ENCODE measurements at places on chromosomes 16 and 17.

DNA sequence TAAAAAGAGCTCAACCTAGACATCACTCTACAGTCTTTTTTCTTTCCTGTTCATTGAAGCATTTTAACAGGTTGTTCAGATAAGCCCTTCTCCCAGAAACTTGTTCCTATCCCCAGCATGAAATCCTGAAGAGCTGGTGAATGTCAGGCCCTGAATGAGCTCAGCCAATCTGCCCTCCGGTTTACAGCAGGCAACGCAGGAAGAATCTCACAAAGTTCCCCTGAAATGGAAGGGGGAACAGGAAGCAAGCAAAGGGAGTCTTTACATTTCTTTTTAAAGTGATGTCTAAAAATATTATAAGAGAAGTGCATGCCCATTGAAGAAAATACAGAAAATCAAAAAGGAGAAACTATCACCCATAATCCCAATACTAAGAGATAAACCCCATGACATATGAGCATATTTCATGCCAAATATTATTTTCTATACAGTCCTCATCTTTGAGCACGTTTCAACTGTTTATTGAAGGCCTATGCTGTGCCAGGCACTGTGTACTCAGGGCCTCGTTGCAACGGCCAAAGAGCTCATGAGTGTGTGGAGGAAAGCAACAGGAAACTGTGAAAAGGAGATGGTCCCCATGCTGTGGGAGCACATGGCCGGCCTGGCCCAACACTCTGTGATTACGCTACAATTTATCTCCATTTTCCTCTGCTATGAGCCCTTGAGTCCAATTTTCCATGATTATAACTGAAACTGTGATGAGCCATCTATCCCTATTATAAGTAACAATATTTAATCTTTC lies 5.7 kb downstream of the TK2 start:
- DNase-seq: no peak

- no peak for DNase-seq
Measured at GRCh38 chr16:77849646-77850258, 61.4 kb downstream of the VAT1L start.

DNA sequence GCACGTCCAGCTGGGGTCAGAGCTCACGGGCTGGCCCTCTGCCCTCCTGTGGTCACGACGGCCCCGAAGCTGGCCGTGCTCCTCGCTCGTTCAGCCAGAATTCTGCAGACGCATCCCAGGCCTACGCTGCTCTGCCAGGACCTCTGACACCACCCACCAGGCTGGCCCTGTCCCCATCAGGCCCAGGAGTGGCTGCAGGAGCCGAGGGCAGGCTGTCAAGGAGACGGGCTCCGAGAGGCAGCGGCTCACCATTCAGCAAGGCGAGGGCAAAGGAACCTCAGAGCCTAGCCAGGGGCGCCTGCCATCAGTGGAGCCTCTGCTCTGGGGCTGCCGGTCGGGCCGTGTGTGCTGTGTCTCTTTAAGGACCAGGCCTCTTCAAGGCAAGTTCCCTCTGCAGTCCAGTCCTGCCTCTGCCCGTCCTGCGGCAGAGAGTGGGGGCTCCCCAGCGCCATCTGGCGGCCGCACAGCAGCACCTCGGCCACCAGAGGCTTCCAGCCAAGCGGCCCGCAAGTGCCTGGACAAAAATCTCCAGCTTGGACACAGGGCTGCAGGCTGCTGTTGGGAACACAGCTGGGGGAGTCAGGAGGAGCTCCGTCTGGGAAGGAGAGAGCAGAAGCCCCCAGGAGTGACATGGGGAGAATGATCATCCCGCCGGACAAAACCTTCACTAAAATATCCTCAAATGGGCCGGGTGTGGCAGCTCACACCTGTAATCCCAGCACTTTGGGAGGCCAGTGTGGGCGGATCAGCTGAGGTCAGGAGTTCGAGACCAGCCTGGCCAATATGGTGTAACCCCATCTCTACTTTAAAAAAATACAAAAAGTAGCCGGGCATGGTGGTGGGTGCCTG lies 7.4 kb upstream of the ABR start:
- peak; percentile 87 for DNase-seq

GRCh38 chr17:1478418-1478817 lies 14.1 kb downstream of the MYO1C start:
- DNase-seq: no peak

DNA sequence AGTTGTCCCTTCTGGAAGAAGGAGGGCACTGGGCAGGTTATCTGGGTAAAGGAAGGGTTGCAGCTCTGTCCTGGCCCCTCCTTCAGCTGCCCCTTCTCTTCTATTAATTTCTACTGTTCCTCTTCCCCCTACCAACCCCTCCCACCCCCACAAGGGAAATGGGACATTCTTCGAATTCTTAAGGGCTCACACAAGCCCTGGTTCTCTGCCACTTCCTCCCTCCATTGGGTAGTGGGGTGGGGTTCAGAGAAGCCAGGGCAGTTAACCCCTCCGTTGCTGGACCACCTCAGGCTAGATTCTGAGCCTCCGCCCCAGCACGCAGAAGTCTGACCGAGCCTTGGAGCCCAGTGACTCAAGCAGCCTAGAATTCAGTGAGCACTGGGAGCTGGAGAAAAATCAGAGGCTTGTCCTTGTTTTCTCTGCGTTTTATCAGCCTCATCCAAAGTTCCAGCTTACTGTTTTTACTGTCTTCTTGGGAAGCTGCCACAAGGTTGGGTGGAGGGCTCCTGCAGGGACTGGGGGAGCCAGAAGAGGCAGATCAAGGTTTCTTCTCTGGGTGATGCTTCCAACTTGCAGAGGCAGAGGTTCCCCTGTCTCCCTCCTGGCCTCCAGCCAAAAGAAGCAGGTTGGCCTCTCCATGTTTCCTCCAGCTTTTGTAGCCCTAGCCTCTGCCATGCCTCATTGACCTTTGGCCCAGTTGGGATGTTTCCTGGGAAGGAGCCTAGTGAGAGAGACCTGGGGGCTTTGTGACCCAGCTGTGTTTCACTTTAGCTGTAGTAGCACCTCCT lies 10.2 kb downstream of the LASP1 start:
- DNase-seq: no peak

GRCh38 chr17:80931421-80932265 lies 60.0 kb upstream of the CHMP6 start:
- DNase-seq: no peak

GRCh38 chr17:81148986-81149533 lies 16.2 kb upstream of the PVALEF start:
- no peak for DNase-seq

DNA sequence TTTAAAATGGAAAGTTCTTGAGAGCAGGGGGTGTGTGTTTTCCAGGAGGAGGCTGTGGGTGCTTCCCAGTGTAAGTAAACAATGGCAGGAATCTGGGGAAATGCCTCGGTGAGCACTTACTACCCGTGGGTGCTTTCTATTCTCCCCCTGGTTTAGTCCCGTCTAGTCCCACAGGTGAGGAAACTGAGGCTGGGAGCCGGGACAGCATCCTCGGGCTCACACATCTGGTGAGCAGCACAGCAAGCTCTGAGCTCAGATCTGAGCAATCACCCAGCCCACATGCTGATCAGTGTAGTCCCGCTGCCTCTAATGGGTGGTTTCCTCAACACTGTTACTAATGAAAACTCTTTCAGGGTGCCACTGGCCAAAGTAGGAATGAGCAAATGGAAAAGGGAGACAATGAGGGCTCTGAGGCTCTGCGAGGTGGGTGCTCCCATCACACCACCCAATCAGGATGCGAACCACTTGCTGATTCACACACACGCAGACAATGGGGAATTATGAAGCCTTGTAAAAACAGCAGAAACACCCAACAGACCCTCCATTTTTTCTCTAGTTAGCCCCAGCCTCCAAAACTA lies 202.6 kb downstream of the PARN start:
- DNase-seq: no peak

All from GM13976 (cell line).